ENCODE measurements at places on chromosomes 5 and 9.

DNA sequence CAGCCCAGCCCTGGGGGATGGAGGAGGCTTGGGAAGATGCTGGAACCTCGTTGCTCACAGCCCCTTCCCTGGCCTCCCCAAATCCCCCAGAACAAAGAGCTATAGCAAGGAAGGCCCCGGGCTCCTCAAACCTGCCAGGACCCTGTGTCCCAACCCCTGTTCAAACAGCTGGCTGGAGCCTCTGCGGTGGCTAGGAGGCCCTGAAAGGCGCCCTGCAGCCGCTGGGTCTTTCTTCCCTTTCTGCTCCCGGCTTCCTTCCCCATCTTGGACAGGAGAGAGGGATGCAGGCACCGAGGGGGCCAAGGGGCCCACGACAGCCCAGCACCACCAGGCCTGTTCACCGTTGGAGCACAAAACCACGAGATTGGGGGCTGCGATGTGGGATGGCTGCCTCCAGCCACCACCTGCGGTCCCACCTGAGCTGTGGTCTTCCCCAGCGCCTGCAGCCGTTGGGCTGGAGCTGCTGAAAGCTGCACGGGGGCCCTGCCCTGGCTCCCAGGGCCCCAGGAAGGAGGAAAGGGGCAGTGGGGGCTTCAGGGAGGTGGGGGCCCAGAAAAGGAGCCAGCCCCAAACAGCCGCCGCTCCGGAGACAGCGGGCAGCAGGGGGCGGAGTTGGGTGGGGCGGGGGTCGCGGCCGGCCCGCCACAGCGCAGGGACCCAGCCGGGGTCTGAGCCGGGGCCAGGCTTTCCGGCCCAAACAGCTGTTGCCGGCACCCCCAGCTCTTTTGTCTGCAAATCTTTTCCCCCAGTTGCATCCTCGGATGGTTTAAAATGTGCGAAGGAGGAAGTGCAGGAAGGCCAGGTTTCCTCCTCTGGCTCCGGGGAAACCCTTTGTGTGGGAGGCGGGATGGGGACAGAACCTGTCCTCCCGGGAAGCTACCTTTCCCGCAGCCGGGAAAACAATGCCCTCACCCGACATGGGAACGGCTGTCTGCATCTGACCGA lies 16.1 kb downstream of the NOTCH1 start:
- DNase-seq = no peak

GRCh38 chr5:66222455-66222854 lies 78.4 kb downstream of the SREK1 start:
- DNase-seq = no peak

- DNase-seq = no peak
These were observed 60.0 kb downstream of the RAB14 start for GRCh38 chr9:121141706-121142105.

GRCh38 chr5:98428806-98429205 lies 344.7 kb upstream of the RGMB start:
- DNase-seq = no peak

DNA sequence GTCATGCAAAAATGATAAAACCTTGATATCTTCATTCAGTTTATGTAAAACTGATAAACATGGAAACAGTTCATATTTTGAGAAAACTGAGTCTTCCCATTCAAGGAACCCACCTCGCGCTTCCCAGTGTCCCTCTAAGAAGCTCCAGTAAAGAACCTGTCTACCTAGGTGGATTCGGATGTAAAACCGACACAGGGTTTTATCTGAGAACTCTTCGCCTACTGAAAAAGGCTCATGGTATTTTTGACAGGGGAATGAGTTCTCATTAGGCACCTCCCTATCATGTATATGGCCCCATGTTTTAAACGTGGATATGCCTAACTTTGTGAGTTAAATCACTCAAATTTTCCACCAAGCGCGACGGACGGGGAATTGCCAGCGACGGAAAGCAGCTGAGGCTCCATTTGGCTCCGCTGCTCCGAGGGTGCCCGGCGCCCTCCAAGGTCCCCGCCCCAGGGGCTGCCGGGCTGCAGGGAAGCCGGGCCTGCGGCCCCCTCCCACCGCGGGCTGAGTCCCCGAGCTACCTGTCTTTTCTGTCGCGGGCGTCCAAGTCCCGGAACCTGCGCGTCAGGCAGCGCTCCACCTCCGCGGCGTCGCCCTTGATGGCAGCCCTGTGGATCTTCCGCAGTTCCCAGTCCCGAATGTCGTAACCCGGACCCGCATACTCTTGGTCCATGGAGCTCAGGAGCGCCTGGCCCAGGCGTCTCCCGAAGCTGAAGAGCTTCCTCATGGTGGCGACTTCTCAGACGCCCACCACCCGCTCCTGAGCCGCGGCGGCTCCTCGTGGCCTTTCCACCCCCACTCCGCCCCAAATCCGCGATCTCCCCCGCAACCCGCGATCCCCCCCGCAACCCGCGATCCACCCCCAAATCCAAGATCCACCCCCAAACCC lies 594 bp downstream of the ANKRD18A start:
- no peak for DNase-seq

- no peak for DNase-seq
These were observed 1022.3 kb upstream of the WWC1 start for GRCh38 chr5:167269146-167269545.

GRCh38 chr5:178234750-178235587 lies 2.4 kb upstream of the PHYKPL start:
- no peak for DNase-seq

- DNase-seq = no peak
These were observed 76.8 kb downstream of the LMX1B start for GRCh38 chr9:126690431-126691051.

DNA sequence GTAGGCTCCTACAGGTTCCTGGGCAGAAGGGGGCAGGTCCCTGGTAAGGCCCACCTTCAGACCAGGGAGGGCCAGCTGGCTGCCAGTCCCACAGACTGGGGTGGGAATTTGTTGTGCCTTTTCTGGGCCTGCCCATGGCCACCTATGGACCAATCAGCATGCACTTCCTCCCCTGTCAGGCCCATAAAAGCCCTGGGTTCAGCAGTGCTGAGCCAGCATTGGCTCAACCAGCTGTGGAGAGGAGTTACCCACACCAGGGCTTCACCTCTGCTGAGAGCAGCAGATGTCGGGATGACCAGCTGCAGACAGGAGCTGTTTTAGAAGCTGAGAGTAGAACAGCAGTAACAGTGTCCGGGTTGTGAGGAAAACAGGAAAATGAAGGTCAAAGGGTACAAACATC lies 373.4 kb upstream of the ACO1 start:
- DNase-seq = no peak

DNA sequence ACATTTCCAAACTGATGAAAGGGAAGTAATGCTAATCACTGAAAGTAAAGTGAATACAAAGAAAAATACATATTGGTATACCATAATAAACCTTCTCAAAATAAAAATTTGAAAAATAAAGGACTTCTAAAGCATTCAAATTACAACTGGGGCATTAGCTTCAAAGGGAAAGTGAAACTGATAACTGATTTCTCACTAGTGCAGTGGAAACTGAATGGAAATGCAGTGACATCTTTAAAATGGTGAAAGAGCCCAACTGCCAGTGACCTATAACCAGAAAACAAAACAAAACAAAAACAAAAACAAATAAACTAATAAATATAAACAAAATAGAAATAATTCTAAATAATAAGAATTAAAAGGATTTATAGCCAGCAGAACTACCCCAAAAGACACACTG lies 297.5 kb upstream of the GRIN3A start:
- DNase-seq = no peak

GRCh38 chr5:65055938-65056337 lies 287.2 kb downstream of the CWC27 start:
- DNase-seq = no peak

DNA sequence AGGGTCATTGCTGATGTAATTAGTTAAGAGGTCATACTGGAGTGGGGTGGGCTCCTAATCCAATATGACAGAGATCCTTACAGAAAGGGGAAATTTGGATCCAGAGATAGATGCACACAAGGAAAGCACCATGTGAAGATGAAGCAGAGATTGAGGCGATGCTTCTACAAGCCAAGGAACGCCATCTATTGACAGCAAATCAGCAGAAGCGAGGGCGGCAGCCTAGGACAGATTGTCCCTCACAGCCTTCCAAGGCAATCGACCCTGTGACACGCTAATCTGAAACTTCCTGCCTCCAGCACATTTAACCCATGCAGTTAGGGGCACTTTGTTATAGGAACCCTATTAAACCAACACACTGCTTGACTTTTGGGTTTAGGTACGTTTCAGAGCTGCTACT lies 285.1 kb upstream of the DAP start:
- no peak for DNase-seq

- DNase-seq = no peak
These were observed 189.2 kb upstream of the TBC1D2 start for GRCh38 chr9:98444601-98445000.

- no peak for DNase-seq
These were observed 36.5 kb upstream of the IRX4 start for GRCh38 chr5:1919209-1919566.

GRCh38 chr9:98903961-98904411 lies 39.7 kb upstream of the COL15A1 start:
- no peak for DNase-seq

DNA sequence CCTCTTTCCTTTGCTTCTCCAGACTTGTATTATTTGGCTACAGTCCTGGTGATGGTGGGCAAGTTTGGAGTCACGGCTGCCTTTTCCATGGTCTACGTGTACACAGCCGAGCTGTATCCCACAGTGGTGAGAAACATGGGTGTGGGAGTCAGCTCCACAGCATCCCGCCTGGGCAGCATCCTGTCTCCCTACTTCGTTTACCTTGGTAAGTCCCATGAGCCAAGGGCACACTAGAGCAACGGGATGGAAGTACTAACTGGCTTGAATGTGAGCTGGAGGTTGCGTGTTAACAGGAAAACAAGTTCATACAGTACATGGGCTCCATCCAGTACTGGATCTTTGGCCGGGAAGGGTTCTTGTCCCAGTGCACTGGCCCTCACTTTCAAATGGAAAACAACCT lies 22.9 kb downstream of the SLC22A5 start:
- DNase-seq = no peak

GRCh38 chr9:28668158-28668557 lies 1094.9 kb upstream of the C9orf72 start:
- no peak for DNase-seq

DNA sequence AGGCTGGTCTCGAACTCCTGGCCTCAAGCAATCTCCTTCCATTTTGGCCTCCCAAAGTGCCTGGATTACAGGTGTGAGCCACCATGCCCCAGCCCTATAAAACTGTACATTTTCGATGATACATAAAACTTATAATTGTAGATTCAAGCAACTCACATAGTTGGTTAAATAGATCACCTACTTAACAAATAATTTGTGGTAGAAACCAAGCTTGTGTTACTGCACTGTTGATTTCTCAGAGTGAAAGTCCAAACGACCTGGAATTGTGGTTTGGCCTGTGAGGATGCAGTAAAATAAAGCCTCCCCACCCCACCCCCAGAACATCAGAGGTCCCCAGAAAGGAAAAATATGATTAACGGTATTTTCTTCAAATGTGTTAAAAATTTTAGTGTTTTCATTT lies 92.7 kb downstream of the TRIO start:
- no peak for DNase-seq

- DNase-seq = no peak
These were observed 445.0 kb upstream of the SMC2 start for GRCh38 chr9:103649086-103649485.

DNA sequence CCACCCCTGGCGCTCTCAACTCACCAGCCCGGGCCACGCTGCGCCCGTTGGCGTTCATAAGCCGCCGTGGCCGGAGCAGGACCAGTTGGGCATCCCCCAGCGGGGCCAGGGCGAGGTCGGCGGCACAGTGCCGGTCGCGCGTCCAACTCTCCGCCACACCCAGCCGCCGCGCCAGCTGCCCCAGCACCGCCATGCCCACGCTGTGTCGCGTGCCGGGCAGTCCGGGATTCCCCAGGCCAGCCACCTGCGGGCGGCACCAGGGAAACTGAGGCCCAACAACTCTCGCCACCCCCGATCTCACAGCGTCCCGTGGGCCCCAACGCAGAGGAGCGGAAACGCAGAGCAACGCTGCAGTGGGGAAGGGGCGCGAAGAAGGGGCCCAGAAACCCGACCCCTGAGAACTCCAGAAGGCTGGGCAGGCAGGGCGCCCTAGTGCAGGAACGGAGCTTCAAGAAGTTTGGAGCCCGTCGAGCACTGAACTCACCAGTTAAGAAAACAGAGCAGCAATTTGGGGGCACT lies 453 bp downstream of the PTRH1 start:
- DNase-seq = no peak

DNA sequence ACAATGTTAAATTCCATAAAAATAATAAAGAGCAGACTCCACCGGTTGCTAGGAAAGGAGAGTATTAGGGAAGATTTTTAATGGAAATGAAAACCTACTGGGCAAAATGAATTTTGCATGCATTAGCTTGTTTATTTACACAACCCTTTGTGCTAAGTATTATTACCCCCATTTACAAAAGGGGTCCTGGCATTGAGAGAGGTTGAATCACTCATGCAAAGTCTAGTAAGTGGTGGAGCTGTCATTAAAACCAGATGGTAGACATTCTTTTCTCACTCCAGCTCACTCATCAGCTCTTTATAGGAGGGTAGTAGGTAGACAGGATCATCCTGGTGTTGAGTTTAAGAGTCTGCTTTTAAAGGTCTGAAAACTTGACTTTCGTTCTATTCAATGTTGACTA lies 395.1 kb downstream of the PLK2 start:
- DNase-seq = no peak

- DNase-seq = no peak
These were observed 1696.0 kb upstream of the WWC1 start for GRCh38 chr5:166595274-166595951.

GRCh38 chr5:35665096-35665495 lies 47.4 kb downstream of the SPEF2 start:
- DNase-seq = no peak

DNA sequence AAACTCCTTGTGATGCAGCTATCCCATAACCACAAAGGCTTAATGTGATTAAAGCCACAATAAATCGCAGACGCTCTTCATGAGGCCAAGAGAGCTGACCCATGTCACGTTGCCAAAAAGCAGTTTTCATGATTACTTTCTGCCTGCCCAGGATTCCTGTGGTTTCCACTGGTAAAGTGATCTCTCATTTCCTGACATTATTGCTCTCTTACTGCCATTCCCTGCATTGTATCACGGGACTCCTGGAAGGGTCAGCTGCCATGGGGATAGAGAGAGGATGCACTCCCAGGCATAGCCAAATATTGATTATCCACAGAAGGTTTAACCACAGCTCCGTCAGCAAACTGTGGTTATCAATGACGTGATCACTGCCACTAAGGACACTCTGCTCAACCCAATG lies 103.8 kb upstream of the SLC1A3 start:
- DNase-seq = peak; percentile 90

DNA sequence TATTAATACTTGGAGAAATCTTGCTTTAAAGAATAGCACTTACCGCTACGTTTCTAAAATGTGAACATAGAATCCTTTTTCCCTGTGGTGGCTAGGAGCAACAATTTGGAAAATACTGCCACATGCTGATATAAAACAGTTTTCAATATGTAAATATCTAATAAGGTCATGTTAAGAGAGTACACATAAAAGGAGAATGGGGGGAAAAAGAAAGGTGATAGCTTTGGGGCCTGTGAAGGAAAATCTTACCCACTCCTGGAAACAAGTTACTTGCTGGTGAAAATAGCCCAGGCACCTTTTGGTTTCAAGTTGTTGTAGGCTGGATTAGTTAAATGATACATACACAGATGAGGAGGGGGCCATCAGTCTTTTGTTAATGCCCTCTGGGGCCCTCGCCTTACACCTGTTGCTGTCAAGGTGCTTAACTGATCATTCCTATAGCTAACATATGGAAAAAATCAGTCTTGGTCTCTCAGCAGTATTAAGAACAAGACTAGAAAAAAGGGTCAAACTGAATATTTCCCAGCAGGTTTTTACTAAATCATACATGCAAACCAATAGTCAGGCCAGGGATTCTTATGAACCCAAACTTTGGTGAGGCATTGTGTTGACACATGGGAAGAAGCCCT lies 24.1 kb downstream of the FYB1 start:
- DNase-seq = no peak

- DNase-seq = no peak
These were observed 7.7 kb upstream of the DMRT2 start for GRCh38 chr9:1042466-1042865.

Measured in HS-27A (cell line).